Stimulated activated memory B cell treated with anti-CD40 and anti-IgM and Interleukin-4, amounts not matched to agents 10 μg/mL and 1 μg/mL and 100 μg/mL, for 72 hours (primary cell): ENCODE measurements at places on chromosomes 2 and 18.

DNA sequence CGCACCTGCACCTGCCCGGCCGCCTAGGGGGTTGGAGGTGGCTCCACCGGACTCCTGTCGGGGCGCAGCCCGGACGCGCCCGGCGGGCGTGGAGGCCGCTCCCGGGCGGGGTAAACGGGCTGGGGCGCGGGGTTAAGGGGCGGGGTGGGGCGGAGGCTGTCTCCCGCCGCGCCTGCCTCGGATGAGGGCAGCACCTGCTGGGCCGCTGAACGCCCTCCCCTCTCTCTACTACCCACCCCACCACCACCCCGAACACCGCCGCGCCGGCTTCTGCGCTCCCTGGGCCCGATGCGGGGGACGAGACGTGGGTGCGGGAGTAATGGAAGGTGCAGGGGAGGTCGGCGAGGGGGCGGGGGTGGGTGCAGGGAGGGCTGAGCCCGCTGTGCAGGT, 224.8 kb upstream of the ID2 start:
- peak; percentile 53 for ATAC-seq

GRCh38 chr18:24019641-24020331, 5.2 kb downstream of the TTC39C start:
- ATAC-seq, result peak; percentile 93

DNA sequence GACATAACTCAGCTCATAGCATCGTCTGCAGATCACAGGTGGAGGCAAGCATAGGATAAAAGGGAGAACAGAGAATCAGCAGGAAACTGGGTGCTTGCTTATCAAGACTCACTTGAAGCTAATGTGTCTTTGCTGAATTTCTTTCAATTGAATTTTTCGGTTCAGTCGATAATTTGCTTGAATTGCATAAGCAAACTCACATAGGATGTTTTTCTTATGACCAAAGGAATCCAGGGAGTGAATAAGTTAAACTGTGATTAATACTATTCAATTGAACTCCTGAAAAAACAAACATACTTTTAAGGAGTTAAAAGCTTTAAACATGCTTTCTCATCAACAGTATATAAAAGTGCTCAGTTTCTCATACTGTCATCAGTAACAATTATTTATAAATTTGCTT, 707.1 kb upstream of the ACVR2A start:
- ATAC-seq, result no peak

DNA sequence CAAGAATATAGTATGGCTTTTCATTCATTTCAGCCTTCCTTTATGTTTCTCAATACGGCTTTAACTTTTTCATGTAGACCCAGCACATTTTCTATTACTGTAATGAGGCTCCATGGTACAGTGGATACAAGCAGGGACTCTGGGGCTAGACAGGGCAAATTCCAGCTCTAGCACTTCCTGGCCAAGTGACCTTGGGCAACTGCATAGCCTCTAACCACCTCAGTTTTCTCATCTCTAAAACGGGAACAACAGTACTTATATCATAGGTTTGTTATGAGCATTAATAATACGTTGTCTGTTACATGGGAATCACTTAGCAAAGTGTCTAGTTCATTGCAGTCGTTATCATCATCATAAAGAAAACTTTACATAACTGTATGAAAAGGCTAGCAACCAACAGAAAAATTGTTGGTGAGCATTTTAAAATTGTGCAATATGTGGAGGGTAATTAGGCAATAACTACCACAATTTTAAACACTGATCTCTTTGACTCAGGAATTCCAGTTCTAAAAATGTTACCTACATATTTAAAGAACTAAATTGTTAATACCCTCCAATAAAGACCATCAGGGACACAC, 13.7 kb upstream of the RMDN2 start:
- no peak for ATAC-seq

DNA sequence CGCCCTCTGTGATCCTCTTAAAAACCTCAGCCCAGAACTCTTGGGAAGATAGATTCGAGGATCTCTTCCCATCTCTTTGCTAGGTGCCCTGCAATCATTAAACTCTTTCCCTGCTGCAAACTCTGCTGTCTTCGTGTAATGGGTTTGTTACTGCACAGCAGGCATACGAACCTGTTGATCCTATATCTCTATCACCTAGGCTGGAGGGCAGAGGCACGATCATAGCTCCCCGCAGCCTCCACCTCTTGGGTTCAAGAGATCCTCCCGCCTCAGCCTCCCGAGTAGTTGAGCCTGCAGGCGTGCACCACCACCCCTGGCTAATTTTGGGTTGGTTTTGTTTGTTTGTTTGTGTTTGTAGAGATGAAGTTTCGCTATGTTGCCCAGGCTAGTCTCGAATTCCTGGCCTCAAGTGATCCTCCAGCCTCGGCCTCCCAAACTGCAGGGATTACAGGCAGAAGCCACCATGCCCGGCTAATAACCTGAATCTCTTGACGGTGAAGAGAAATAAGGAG, 493 bp upstream of the BBS5 start:
- no peak for ATAC-seq

DNA sequence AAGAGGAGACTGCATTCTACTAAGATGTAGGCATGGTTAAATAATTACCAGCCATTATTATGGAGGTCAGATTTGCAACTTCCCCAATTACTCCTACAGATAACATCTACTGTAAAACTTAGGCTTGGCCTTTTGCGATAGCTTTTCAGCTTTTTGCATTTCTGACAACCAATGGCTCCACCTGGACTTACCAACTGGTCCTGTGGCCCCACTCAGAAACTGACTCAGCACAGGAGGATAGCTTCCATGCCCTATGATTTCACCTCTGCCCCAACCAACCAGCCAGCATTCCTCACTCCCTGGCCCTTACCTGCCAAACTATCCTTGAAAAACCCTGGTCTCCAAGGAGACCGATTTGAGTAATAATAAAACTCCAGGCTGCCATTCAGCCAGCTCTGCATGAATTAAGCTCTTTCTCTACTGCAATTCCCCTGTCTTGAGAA, 28.2 kb downstream of the TUBB6 start:
- ATAC-seq, result no peak

- ATAC-seq, result no peak
Observed at GRCh38 chr2:16613539-16614011, 52.1 kb downstream of the CYRIA start.

DNA sequence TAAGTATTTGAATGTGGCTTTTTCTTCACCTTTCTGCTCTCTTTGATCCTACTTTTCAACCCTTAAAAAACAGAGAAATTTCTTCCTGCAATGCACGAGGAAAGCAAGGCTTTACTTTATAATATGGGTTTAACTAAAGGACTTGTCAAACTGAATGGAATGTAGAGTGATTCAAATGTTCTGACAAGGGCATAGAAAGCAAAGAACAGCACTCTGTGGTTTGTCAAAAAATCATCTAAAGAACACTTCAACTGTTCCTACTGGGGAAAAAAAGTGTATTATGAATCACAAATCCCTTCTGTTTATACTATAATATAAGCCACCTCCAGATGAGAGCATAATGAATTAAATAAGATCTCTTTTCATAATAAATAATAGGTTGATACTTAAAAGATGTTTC, 45.0 kb upstream of the RIT2 start:
- no peak for ATAC-seq

- no peak for ATAC-seq
Observed at GRCh38 chr18:3193331-3193730, 26.4 kb downstream of the MYOM1 start.

DNA sequence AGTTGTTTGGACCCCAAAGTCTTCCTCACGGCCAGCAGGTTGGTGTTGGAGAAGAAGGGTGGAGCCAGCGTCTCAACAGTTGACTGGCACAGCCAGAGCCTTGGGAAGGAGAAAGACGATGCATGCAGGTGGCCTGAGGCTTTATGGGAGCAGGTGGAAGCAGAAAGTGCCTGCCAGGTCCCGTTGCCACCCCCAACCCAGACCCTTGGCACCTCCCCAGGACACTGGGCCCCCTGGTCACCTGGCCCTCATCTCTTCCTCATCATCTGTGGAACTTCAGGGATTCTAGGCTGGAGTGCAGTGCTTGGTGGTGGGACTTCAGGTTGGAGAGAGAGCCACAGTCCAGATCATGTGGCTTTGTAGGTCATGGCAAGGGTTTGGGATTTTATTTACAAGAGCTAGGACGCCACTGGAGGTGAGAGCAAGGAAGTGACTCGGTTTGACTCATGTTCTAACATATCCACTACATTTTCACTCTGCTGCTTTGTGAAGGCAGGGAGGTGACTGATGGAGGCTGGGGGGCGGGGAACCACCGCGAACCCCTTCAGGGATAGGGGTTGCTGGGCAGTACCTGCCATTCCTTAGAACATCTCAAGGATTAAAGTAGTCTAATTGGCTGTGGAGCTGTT, 62.5 kb upstream of the B3GNT7 start:
- ATAC-seq, result no peak

DNA sequence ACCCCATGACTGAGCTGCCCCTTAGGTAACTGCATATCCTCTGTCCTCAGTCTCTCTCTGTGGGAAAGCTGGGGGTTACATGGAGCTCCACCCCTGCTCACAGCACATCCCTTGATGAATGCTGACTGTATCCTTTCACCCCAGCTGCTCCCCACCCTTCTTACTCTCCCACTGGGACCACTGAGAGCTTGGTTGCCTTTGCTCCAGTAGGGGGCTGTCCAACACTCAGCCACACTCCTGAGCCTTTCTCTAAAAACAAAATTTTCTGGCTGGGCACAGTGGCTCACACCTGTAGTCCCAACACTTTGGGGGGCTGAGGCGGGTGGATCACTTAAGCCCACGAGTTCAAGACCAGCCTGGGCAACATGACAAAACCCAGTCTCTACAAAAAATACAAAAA, 89.2 kb upstream of the MSH2 start:
- no peak for ATAC-seq

DNA sequence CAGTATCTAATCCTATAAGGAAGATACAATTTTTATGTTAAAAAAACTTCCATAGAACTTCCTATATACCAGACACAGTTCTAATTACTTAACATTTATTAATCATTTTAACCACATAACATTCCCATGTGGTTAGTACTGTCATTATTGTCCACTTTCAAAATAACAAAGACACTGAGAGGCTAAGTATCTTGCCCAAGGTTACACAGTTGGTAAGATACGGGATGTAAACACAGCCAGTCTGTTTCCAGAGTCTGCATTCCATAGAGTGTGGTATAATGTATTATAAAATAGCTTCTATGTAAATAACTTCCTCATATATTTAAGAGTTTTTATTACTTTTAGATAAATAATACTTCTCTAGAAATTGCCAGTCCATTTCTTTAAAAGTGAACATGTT, 383.3 kb upstream of the ETAA1 start:
- no peak for ATAC-seq

DNA sequence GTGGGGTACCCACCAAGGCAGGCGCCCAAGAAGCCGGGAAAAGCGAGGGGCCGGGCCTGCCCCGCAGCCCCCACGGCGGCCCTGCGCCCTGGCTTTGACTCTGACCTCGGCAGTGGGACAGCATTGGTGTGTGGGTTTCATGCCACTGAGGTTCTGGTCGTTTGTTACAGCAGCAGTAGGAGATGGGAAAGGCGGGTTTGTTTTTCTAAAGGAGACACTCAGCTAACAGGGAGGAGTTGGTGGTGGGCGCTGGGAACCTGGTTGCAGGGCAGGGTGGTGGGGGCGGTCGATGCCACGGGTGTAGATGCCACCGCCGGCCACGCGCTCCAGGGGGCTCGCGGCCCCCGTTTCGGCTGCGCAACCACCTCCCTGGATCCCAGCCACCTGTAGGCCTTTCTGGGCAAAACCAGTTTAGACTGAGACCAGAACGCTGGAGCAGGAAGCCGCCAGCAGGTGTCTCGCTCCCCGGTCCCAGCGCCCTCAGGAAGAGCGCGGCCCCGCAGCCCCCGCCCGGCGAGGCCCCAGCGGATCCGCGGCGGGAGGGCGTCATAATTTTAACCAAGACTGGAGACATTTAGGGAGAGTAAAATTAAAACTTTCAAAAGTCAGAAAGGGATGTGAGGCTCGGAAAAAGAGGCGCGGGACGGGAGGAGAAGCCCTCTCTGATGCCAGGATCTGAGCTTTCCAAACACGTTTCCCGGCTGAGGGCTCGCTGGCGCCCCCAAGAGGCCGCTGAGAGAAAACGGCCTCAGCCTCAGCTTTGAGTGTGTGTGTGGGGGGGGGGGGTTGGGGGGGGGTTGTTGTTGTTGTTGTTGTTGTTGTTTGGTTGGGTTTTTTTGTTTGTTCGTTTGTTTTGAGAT, 17.4 kb downstream of the CIDEA start:
- ATAC-seq, result peak; percentile 71
